CD8-positive, alpha-beta memory T cell (primary cell): ENCODE measurements at places on chromosomes 2 and 18.

DNA sequence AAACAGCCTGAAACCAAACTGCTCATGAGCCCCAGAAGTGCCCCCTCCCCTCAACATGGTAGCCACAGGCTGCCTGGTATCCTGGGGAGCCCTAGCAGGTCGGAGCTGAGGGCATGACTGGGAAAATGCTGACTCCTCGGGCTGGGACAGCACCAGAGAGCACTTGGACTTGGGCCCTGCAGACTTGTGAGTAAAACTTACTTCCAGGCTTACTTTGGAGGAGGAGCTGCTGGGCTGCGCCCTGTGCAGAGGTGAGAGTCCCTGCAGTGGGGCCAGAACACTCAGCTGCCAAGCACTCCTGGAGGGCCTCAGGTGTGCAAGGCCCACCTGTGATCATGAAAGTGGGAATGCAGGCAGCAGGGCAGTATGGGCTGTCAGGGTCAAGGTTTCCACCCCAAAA lies 119.4 kb downstream of the SEPTIN10 start:
- no peak for DNase-seq

- DNase-seq, result no peak
Observed at GRCh38 chr2:130882991-130883390, 46.3 kb downstream of the ARHGEF4 start.

DNA sequence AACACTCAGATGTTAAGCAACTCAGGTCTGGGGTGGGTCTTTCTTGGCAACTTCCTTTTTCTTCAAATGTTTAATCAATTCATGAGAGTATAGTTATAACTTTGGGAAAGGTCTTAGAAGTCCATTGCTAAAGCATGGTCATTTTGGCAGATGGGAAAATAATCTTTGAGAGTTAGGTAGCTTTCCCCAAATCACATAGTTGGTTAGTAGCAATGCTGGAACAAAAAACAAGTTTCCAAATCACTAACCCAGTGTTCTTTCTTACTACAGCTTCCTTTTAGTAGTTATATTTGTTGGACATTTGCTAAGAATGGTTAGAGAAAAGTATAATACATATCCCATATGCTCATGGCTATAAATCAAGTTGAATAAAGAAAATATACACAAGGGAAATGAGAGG lies 185.2 kb upstream of the SLC14A2 start:
- no peak for DNase-seq

- DNase-seq, result no peak
Observed at GRCh38 chr2:37630301-37630700, 41.1 kb downstream of the CDC42EP3 start.

GRCh38 chr2:84441036-84441435 lies 18.0 kb downstream of the SUCLG1 start:
- DNase-seq, result no peak

DNA sequence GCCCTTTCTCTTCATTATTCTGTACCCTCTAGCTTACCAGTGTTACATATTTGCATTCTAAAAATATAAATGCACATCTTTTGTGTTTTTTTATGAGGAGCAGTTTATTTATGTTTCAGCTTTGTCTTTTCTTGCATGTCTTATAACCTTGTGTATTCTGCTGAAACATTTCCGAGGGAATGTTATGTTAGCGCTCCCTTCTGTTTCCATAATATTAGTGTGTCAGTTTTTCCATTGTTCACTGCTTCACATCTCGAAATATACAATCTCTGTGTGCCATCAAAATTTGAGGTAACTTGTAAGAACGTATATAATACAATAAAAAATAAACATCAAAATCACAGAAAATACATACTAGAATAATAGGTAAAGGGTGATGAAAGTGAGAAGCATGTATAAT lies 153.3 kb downstream of the PKP4 start:
- no peak for DNase-seq

DNA sequence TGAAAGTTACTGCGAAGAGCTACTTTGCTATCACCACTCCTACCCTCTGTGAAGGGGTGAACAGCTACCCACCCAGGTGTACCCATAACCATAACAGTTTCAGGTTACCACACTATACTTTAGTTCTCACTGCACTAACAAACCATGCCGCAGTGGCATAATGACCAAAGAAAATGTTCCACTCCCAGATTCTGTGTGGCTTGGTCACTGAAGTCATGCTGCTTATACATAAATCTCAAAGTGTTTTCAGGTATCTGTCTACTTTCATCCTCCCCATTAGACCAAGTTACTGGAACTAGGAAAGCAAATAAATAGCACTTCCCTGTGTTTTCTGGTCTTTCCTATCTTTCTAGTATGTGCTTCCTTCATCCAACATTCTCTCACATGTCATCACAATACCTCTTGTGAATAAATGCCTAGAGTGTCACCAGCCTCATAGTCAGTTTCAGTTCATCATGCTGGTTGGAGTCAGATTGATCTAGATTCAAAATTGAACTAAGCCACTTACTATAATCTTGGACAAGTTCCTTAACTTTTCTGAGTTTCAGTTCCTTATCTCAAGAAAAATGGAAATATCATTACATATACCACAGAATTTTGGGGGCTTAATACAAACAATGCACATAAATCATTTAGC lies 293.6 kb downstream of the FSIP2 start:
- no peak for DNase-seq

GRCh38 chr18:62715436-62715758 lies at the start of gene PHLPP1:
TSS of gene PHLPP1 (plus strand) at chr18:62715541. CDS start at chr18:62715684, 143 bp downstream.
- no peak for DNase-seq

GRCh38 chr2:28590496-28591301 lies 94.8 kb downstream of the PLB1 start:
- no peak for DNase-seq

DNA sequence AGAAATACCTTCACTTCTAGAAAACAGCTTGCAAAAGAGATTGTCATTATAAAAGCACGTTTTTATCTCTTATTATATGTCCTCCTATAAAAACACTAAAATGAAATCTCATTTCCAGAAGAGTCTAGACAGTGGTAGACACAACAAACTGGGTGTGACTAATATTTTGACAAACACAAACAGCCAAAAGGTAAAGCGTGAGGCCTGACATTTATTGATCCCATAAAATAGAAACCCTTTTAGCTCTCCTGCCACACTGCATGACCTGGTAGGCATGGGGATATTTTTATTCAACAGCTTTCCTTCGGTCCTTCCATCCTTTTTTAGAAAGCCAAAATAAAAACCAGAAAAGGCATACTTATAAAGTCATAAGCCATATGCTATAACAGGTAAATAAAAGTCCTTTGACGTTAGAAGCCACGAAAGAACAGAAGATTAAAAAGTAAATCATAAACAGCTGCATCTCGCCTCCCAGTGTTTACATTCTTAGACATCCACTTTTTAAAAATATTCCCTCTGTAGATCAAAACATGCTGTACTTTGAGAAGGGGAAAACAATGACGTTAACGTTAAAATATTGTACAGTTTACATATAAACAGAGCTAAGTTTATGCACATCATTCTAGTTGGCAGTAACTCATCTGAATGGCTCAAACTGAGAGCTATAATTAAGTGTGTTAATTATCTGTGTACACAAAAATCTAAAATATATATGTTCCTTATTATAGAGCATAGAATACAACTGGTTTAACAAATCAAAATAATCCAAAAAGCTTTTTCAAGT lies 44.6 kb downstream of the IRS1 start:
- DNase-seq, result no peak

- DNase-seq, result peak; percentile 68
Observed at GRCh38 chr18:77106331-77106730, 26.3 kb downstream of the MBP start.

DNA sequence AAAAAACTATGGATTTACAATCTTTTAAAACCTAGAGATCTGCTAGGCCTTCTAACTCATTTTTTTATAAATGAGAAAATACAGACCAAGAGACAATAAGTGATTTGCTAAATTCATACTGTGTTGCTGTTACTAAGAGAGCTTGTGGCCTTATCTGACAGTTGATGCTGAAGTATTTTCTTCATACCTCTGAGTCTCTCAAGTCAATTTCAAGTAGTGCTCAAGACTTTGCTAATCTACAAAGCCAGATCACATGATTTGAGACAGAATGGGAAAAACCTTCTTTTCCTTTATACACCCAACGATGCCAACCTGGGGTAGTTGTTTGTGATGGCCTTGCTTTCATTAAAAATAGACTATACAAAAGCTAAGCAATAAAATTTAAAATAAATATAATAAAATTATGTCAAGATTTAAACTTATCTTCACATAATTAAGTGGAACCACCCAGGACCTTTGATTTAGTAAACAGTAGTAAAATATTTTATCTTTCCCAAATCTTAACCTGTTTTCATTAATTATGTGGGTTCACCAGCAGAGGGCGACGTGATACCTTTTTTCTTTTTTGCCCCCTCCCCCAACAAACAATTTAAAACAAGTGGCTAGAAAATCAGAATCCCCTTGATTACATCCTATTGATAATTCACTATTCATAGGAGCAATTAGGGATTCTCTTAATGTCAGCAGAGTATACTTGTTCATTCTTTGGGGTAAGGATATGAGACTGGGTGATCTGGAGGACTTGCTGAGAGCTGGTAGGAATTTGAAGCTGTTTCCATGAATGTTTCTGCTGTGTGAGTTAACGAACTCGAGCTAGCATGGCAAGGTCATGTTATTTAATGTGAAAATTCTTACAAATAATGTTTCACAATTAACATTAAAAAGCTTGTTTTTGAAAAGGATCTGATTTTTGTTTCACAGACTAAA lies 49.6 kb upstream of the SLC5A7 start:
- no peak for DNase-seq

- no peak for DNase-seq
Observed at GRCh38 chr2:88265352-88266303, 95.5 kb downstream of the THNSL2 start.

DNA sequence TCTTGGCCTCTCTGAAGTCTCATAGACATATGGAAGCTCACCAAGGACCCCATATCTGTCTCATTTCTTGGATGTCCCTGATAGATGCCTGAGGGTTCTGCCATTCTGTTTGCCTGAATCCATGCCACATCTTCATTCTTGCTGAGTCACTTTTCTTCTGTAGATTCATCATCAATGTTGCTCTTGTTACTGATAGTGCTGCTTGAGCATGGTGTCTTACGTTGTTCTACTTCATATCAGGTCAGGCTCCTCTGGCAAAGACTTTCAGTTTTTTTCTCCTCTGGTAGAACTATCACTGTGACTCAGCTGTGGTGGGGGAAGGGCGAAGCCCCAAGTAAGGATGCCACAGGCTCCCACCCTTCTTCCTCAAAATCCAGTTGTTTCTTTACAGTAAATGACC lies 885.2 kb downstream of the DCDC2C start:
- DNase-seq, result no peak

DNA sequence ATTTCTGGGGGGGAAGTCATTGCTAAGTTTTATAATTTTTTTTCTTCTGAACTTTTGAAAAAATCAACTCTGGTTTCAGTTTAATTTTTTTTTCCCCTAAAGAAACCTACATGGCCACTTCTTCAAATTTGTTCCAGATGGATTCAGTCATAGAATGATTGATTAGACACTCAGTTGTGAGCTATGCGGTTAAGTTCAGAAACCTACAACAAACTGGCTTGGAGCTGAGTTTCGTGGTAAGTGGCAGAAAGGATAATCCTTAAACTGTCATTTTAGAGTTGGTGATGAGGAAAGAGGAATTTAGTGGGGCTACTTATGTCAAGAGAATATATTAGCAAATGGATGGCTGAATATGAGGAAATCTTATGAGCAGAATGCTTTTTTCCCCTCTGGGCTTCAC lies 23.7 kb downstream of the EFEMP1 start:
- no peak for DNase-seq

DNA sequence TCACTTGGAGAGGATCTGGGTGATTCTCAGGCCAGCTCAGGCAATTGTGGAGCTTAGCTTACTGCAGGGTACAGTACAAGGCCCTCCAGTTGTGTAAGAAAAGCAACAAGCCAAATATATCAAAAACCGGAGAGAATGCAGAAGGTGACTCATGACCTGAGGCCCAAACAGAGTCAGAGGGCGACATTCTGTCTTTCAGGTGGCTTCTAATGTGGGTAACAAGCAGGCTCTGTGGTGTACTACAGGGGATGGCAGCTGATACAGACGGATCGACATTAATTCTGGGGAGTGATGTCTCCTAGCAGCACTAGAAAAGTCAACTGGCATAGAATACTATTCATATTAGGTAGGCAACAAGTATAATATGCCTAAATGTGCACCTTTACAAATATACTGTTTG lies 219.5 kb upstream of the SOX11 start:
- DNase-seq, result no peak

DNA sequence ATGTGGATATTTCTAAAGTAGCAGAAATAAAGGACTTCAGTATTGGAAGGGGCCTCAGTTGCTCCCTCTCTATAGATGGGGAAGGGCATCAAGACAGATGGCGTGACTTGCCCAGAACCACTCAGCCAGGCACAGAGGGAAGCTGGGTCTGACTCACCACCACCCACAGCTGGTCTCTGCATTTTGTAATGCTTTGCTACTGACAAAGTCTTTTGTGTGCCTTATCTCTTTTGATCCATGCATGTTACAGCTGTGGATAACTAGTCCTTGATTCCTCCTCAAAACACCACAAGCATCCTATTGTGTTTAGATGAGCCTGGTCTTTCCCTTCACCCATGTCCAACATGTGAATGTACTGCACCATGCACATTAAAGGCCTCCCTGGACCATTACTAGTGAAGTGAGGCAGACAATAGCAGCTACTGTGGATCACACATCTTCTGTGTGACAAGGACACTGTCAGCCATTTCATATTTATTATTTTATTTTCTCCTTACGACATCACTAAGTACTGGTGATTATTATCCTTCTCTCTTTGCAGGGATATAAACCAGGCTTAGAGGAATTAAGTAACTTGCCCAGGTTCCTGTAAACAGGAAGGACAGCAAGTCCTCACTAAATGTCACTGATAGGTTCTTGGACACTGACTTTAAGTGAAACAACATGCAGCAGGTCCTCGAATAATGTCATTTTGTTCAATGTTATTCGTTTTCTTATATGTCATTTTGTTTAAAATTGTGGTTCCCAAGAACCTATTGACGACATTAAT lies 29.6 kb upstream of the IL37 start:
- no peak for DNase-seq

- DNase-seq, result no peak
Observed at GRCh38 chr2:218547978-218548377, 20.2 kb downstream of the USP37 start.

- DNase-seq, result no peak
Observed at GRCh38 chr2:18167871-18168270, 289.4 kb downstream of the KCNS3 start.

DNA sequence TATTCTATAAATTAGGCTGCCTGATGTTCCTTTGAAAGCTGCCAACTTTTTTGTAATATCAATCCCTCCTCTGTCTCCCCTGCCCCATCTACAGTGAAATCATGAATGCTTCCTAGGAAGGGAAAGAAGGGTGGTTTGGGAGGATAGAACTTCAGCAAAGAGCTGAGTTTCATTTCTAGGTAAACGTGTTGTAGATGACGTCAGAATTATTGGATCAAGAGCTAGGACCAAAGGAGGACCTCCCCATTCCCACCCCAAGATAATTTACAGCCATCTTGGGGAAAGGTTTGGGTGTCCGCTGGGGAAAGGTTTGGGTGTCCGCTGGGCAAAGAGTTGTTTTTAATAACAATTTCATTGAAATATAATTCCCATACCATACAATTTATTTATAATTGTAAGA lies 11.2 kb upstream of the ANKRD53 start:
- no peak for DNase-seq

GRCh38 chr2:28678944-28679343 lies 72.7 kb upstream of the PPP1CB start:
- no peak for DNase-seq

GRCh38 chr2:97688062-97688827 lies 18.7 kb downstream of the C2orf92 start:
- DNase-seq, result no peak

- no peak for DNase-seq
Observed at GRCh38 chr2:2183176-2183575, 147.9 kb downstream of the MYT1L start.

- DNase-seq, result no peak
Observed at GRCh38 chr2:163338270-163338669, 397.5 kb downstream of the FIGN start.
